WTC11 (cell line): ENCODE measurements at places on chromosomes 2 and 18. TPM values are rescaled to one million over a fixed set of nuclear protein-coding genes. Genes with fewer than 3 reads are reported as not detected.

DNA sequence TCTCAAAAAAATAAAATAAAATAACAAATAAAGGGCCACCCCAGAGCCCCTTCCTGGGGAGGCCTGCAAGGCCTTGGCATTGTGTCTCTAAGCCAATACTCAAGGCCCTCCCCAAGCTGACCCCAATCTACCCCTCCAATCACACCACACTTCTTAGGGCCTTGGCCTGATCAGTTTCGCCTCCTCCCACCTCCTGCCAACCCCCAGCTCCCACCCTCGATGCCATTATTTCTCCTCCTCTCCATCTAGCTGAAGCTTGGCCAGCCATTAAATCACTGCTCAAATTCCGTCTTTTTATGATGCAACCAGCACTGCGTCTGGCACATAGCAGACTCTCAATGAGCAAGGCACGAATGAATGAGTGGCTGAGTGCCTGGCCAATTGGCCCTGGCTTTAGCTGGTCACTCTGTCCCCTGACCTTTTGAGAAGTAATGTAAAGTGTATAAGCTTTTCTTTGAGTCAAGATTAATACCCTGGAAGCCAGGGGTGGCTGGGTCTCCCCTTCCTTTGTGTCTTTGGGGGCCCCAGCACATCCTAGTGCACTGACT is 55.9 kb downstream of the SMAD7 start:
- no peaks in the 10 kb centered on the region for H3K36me3 ChIP-seq
- no peaks in the 10 kb centered on the region for H3K27me3 ChIP-seq
- H3K27ac ChIP-seq, result no peak overlapping the region
- no peak for DNase-seq
- H3K4me3 ChIP-seq, result no peak overlapping the region

DNA sequence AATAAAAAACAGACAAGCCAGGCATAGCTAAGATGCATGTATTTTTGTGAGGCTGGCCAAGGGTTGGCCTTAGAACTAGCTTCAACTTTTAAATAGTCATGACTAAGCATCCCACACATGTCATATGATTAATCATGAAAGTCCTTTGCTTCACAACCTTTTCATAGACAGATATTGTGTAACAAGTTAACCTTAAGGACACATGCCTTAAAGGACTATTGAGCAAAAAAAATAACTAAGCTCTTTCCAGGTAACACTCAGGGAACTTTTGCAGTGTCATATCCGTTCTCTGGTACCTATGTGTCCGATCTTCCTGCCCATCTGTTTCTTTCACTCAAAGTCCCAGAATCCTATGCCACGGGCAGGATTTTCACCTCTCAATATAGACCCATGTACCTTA is 498.4 kb downstream of the STK39 start:
- DNase-seq, result no peak
- peaks cover 34% of the 10 kb centered on the region for H3K4me1 ChIP-seq
- H3K4me3 ChIP-seq, result no peak overlapping the region
- no peaks in the 10 kb centered on the region for H3K36me3 ChIP-seq

GRCh38 chr18:40851014-40851429 is 1104.0 kb upstream of the PIK3C3 start:
- peaks cover 42% of the 10 kb centered on the region for H3K4me1 ChIP-seq
- no peak overlapping the region for H3K4me3 ChIP-seq
- H3K27me3 ChIP-seq, result no peaks in the 10 kb centered on the region
- no peak for DNase-seq
- H3K27ac ChIP-seq, result no peak overlapping the region

DNA sequence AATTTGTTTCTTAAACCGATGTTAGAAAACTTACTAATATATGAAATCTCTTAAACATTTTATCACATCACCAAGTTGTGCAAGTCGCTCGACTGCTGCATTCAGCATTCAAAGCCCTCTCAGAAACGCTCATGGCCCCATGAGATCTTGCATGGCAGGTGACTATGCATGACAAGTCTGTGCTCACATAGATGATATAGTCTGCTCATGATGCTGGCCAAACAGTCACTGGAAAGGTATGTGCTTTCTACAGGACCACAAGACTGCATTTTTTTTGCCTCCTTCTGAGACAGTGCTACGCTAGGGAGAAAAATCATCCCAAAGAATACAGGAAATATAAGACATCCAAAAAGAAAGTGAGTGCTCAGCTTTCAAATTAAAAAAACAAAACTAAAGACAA is 98.3 kb upstream of the ZBTB14 start:
- peaks cover 12% of the 10 kb centered on the region for H3K4me1 ChIP-seq
- H3K27me3 ChIP-seq, result no peaks in the 10 kb centered on the region
- no peak overlapping the region for H3K4me3 ChIP-seq
- no peak overlapping the region; the same call in 1 of the 2 replicates for H3K27ac ChIP-seq
- peaks cover 3% of the 10 kb centered on the region; the same call in 1 of the 2 replicates for H3K36me3 ChIP-seq

- H3K4me3 ChIP-seq, result peak overlapping the region; percentile 100
- H3K27ac ChIP-seq, result peak overlapping the region; percentile 99
- DNase-seq, result peak; percentile 44
- peaks cover 2% of the 10 kb centered on the region; the same call in 1 of the 2 replicates for H3K36me3 ChIP-seq
- H3K4me1 ChIP-seq, result peaks cover 46% of the 10 kb centered on the region
- H3K27me3 ChIP-seq, result no peaks in the 10 kb centered on the region
Observed at GRCh38 chr2:65129286-65129825, 550 bp downstream of the RAB1A start.

- H3K4me3 ChIP-seq, result no peak overlapping the region
- DNase-seq, result no peak
- H3K27me3 ChIP-seq, result no peaks in the 10 kb centered on the region
- H3K27ac ChIP-seq, result no peak overlapping the region
- no peaks in the 10 kb centered on the region; the same call in 1 of the 2 replicates for H3K36me3 ChIP-seq
Observed at GRCh38 chr2:48209214-48209885, 303.1 kb upstream of the FBXO11 start.

GRCh38 chr2:43266711-43267111 is 40.3 kb upstream of the ZFP36L2 start:
- DNase-seq, result no peak
- no peak overlapping the region for H3K27ac ChIP-seq
- no peaks in the 10 kb centered on the region for H3K36me3 ChIP-seq
- no peak overlapping the region for H3K4me3 ChIP-seq

- peak overlapping the region; percentile 63 for H3K4me3 ChIP-seq
- peak; percentile 37 for DNase-seq
- no peak overlapping the region for H3K27ac ChIP-seq
Observed at GRCh38 chr18:12911929-12912703, 28.1 kb upstream of the PTPN2 start.

SATB2 gene
- total RNA-seq, result 14.9 to 22.1 TPM (median 16.6 TPM) in 3 replicates

CIB4 gene
- not detected in 3 replicates for total RNA-seq

CD207 gene
- not detected in 3 replicates for total RNA-seq

SAG gene
- 0.14 TPM in 1 of 3 replicates, not detected in the others for total RNA-seq

DCAF17 gene
- 27.2 to 34.0 TPM (median 30.5 TPM) in 3 replicates for total RNA-seq

CROCC2 gene
- not detected in 3 replicates for total RNA-seq

PUM2 gene
- 84.7 to 104 TPM (median 90.0 TPM) in 3 replicates for total RNA-seq

CRYGD gene
- 4.6 to 6.3 TPM (median 5.7 TPM) in 3 replicates for total RNA-seq
